ENCODE measurements at places on chromosomes 12 and 14.

DNA sequence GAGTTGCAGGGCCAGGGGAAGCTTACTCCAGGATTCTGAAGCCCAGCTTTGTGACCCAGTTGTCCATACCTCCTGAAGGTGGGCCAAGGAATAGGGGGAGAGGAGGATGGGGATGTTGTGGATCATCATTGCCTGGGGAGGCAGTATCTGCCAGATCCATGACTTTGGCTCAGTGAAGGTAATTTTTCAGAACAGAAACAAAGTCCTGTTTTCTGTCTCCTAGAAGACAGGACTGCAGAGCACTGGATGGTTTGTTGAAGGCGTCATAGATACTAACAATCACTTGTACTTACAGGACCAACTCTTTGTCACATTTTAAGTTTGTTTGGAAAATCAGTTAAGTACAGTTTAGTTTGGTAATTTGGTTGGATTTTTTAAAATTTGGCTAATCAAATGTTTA is 38.4 kb downstream of the ANO6 start:
- no peak for DNase-seq

GRCh38 chr12:62254967-62255366 is 5.2 kb upstream of the USP15 start:
- no peak for DNase-seq

DNA sequence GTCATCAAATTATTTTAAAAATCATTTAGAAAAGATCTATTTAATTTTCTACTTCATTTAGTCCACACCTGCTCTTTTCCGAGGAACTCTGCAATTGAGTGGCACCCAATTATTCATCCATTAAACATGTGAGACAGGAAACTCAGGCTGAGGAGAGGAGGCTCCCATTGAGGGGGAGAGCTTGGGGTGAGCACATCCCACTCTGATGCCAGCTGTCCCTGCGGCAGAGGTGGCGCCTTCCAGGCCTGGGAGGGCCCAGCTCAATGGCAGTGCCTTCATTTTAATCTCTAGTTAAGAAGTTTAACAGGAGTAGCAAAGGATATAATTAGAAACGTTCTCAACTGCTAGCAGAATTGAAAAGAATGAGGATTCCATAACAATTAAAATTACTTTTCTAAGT is 92.0 kb downstream of the ITPR2 start:
- no peak for DNase-seq

DNA sequence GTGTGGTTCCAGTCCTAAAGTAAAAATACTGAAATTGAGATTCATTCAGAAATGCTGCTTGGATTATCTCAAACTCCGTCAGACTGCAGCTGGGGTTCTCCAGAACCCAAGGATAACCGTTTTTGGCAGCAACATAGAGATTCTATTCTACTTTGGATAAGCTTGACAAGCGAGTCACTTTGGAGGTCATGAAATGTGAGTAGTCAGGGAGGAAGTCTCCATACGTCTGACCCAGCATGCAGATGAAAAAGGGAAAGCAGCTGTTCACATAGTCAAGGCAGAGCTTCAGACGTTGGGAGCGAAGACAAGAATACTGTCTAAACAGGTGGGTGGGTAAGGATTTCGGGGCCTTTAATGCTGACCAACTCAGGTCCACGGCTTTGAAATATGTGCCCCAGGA is 14.9 kb upstream of the HSP90B1 start:
- DNase-seq: no peak

DNA sequence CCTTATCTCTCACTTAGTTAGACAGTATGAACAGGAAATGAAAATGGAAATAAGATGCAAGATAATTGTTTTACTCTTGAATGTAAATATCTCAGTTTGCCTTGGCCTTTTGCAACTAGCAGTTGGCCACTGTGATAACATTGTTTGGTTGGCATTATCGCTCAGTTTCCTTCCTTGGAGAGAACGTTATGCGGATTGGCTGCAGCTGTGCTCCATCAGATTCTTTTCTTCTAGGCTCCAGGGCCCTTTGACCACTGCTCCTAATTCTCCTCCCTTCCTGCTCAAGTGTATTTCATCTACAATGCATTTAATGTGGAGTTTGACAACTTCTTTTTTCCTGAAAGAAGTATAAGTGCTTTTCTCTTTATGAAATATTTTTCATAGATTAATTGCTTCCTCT is 284.2 kb downstream of the ADAMTS20 start:
- DNase-seq: no peak

- no peak for DNase-seq
These were observed 51.1 kb upstream of the HIF1A start for GRCh38 chr14:61644175-61644574.

GRCh38 chr12:64943686-64944085 is 119.2 kb downstream of the TBC1D30 start:
- peak; percentile 32 for DNase-seq

- no peak for DNase-seq
These were observed 31.1 kb downstream of the IRF2BPL start for GRCh38 chr14:76997257-76997970.

DNA sequence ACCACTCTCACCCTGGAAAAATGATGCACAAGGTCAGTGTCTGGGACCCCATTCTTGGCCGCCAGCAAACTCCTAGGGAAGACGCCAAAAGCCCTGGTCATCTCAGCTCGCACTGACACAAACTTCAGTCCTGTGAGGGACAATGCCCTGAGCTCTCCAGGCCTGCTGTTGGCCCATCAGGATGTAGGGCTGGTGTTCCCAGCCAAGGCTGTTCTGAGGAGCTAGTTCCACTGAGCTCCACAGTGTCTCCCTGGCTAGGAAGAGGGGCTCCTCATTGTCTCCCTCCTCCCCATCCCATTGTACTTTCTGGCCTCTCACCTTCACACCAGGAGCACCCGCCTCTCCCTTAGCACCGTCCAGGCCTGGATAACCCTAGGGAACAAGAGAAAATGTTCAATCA is 10.8 kb downstream of the COL2A1 start:
- no peak for DNase-seq

DNA sequence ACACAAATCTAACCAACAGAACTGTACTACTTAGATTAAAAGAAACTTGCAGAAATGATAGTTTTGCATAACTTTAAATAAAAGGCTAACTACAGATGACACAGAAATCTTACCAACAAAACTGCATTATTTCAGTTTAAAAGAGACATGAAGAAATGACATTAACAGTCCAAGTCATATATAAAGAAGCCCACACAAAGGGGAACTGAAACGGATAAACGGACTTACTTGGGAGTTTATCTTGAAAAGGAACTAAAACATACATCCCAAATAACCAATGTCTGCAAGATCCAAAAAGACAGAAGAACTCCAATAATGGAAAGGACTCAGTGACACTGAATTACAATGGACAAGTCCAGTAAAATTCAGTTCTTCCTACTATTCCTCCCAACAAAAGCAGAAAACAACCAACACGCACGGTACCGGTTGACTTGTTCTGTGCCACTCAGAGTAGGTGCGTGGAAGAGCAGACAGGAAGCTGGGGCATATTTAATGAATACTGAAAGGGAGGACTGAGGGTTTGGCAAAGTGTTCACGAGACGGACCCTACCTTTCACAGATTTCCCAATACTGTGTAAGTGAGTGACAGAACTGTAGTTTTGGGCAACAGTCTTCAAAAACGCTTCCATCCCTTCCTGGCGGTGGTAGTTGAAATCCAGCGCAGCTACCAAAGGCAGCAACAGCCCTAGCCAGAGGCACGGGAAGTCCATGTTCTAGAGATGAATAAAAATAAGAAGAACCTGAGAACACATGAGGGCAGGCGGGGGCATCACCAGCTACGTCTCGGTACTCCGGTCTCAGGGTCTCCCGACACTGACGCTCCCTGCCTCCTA is 627 bp downstream of the CPM start:
- DNase-seq: no peak

DNA sequence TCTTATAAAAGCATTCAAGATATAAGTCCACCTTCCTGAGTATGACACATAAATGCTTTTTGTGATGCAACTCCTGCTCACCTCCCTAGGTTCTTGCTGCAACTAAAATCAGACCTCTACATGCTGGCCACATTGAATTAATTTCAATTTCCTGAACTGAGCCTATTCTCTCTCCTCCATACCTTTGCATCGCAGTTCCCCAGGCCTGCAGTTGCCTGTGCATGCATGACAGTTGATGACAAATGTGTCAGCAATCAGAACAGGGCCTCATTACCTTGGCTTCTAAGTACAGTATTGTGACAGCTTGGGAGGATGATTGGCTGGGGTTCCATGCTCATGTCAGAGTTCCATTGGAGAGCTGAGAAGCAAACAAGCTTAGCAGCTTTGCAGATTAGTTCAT is 3.9 kb upstream of the TM7SF3 start:
- DNase-seq: no peak

DNA sequence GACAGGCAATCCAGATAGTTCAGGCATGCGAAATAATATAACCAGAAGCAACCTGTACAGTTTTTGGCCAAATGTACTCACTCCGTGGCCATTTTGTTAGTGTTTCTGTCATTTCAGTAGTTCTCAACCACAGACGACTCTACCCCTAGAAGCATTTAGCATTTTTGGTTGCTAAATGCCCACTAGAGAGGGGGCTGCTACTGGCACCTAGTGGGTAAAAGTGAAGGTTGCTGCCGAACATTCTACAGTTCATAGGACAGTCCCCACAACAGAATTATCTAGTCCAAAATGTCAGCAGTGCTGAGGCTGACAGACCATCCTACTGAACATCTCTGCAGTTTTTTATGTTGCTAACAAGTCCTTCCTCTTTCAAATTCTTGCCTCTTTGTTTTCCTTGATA is 107.4 kb downstream of the TSHR start:
- DNase-seq: no peak

DNA sequence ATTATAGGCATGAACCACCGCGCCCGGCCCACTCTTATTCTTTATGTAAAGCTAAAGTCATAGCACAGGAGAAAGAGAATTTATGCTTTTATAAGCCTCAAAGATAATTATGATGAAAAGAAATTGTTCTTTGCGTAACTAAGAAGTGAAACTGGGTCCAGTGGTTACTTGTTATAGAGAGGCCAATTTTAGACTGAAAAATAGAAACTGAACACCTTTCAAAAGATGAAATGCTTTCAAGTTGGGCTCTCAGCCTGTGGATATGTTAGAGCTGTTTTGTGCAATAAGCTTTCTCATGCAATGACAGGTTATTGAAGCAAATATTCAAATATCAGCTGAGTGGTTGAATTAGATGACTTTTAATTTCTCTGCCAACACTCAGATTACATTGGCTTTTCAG is 7.9 kb downstream of the TMEM253 start:
- DNase-seq: no peak

DNA sequence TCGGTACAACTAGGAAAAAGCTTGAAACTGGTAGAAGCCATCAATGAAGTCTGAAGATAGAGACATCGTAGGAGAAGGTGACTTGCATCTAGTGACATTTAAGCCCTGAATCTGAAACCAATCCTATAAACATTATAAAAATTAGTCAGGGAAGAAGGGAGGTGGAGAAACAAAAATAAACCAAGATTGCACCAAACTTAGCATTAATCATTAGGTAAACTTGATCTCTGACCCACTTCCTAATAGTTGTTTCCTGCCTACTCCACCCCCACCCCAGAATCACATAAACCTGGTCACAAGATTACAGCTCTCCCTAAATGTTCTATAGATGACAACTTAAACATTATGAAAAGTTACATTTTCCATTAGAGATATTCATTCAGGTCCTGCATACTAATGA is 40.4 kb downstream of the TSPAN19 start:
- no peak for DNase-seq

DNA sequence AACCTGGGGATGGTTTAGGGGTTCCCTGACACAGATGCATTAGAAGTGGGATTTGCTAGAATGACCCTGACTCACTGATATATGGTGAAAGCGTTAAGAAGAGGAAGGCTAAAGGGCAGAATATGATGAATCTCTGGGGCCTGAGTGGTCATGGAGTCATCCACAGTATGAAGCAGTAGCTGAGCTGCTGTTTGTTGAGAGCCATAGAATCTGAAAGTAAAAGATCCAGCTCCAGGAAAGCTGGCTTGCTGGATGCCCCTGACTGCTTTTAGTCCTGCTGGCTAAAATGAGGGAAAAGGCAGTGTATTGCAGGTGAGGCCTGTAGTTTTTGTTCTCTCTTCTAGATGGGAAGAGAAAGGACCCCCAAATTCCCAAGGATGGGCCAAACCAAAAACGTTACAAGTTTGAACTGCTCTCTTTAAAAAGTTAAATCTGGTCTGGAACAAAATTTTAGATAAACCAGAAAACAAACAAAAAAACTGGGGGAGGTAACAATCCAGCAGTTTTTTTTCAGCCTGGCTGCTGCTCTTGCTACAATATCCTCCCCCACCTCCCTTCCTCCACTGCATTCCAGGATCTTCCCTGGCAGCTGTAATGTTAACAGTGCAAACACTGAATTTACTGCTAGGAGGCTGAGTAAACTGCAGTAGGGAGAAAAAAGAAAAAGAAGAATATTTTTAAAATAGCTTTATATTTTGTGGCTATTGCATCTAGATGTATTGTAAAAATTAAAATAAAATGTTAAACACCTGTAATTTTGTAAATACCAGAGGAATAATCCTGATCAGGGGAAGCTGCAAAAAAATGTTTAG is 16.5 kb downstream of the SEL1L start:
- DNase-seq: no peak

DNA sequence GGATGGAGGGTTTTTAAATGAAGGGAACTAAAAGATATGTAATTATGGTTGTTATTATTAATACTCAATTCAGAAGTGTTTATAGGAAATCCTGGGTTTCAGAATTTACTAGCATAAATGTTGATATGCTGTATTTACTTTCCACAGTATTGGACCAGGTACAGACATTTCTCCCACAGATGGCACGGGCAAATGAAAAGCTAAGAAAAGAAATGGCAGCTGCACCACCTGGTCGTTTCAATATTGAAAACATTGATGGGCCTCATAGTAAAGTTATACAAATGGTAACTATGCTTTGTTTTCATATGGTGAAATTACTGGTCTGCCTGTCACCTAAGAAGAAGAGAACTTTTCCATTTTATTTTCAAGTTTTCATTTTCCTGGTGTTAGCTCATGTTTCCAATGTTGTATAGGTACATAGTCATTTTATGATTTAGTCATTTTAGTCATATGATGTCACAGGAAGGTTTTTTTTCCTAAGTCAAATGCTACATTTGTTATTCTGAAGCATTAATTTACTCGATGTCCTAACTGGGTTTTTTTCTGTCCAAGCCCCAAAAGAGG is 5.5 kb downstream of the NOPCHAP1 start:
- no peak for DNase-seq

GRCh38 chr12:94457311-94457710 is 2.4 kb downstream of the CEP83 start:
- DNase-seq: no peak

DNA sequence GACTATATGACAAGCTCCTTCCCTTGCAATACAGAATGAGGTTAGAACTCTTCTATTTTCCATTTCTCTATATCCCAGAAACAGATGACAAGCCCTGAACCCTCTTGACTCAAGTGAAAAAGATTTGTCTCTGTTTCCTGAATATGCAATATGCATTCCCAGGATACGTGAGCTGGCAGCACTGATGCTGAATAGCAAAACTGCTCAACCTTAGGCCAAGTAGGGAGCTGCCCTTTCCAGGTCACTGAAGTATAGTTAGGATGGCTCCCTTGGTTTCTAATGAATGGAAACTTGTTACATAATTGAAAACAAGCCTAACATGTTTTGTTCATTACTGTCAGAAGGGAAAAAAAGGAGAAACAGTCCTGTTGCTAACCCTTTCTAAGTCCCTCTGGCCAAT is 47.9 kb upstream of the PLEKHG7 start:
- peak; percentile 42 for DNase-seq
